ENCODE measurements at places on chromosomes 6 and 20.

DNA sequence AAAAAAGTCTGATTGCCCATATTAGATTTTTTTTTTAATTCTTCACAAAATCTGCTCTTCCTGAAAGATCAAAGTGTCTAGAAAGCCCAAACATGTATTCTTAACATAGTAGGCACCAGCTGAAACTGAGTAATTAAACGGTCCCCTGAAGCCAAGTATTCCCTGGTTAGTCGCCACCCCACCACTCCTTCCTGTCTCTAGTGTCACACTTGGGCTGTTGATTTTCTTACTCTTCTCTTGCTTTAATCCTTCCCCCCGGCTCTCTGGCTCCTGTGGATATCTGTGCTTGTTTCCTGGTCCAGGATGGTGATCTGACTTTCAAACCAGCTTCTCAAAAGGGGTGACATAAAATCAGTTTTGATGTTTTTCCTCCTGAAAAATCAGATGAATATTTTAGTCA lies 162.9 kb downstream of the QKI start:
- no peak for DNase-seq

DNA sequence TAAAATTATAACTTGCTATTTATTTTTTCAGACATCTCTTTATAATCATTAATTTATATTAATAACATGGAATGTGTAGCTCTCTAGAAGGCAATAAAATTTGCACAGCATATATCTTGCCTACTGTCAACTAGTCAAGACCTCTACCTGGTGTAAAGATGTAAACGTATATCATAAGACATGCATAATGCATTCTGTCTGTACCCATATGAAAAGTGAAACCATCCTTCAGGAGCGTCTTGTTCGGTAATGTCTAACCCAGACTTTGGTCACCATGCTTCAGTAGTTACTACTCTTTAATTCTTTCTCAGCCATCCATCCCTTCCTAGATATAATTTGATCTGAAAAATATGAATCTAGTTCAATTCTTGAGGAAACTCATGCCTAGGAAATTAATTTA lies 21.0 kb downstream of the CEP43 start:
- DNase-seq = no peak

DNA sequence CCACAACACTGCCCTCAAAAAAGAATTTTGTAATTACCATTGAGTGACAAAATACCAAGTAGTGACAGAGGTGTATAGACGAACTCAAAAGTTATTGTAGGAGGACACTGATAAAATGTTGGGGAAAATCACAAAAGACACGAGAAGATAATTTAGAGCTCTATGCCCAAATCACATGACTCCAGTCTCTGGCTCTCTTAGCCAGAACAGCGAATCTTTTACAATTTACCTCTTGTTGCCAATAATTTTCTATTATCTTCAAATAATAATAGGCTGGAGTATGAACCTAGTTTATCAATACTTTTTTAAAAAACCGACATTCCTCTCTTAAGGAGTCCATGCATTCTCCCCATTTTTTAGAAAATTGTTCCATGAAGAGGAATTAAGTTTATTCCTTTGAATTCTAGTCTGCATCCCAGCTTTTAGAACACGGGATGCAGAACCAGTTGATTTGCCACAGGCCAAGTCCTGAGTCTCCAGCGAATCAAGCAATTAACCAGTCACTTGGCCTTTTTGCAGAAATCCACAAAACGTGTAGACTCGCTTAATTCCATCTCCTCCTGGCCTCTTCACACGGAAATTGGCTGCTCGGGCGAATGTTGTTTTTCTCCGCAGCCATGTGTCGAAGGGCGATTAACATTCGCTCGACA lies 507 bp upstream of the RIPPLY2 start:
- DNase-seq = no peak

GRCh38 chr6:48075181-48075580 lies 35.8 kb downstream of the PTCHD4 start:
- no peak for DNase-seq

DNA sequence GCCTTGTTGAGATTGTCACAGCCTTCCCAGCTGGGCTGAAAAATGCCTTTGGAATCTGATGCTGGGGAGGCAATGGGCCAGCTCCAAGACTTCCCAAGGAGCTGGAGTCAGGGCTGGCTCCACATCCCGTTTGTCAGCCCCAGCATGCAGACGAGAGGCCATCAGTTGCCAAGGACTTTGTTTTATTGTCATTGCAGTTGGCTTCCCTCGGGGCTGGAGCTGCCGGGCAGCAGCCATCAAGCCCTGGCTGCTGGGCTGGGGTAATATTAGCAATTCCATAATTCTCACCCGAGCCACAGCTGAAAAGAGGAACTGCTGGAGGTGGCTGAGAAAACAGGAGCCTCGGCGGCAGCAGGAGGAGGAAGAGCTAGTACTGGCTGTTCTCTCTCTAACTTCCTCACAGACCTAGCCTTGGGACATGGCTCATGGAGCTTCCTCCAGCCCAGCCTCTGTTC lies 182.5 kb downstream of the CDC5L start:
- no peak for DNase-seq

DNA sequence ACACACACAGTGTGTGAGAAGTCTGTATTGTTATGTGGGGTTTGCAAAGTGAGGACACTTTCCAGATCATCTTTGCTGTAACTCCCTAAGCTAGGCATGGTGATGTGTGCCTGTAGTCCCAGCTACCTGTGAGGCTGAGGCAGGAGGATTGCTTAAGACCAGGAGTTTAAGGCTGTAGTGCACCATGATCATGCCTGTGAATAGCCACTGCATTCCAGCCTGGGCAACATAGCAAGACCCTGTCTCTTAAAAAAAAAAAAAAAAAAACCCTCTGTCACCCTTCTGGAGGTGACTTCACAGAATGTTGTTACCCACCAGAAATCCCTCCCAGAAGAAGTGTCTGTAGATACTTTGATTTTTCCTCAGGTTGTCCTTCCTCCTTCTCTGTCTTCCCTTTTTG lies 14.9 kb downstream of the CASS4 start:
- no peak for DNase-seq

- DNase-seq = no peak
These were observed 13.9 kb upstream of the CST7 start for GRCh38 chr20:24935140-24935539.

DNA sequence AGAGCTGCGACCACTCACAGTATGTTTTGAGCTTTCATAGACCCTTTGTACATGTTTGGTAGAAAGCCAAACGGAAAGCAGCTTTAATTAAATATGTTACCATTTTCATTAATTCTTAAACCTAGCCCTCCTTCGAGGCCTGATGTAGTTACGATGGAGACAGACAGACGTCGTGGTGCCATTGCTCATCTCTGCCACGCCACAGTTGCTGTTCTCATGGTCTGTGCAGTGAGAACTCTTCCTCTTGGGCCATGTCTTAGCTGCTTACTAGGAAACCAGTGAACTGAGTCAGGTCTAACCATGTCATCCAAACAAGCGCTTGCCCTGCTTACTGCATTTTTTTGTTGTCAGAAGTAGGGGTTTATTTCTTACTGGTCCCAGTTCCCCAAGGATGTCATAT lies 62.8 kb downstream of the SNX9 start:
- no peak for DNase-seq

GRCh38 chr20:31581391-31581790 lies 23.7 kb upstream of the ID1 start:
- DNase-seq = no peak

DNA sequence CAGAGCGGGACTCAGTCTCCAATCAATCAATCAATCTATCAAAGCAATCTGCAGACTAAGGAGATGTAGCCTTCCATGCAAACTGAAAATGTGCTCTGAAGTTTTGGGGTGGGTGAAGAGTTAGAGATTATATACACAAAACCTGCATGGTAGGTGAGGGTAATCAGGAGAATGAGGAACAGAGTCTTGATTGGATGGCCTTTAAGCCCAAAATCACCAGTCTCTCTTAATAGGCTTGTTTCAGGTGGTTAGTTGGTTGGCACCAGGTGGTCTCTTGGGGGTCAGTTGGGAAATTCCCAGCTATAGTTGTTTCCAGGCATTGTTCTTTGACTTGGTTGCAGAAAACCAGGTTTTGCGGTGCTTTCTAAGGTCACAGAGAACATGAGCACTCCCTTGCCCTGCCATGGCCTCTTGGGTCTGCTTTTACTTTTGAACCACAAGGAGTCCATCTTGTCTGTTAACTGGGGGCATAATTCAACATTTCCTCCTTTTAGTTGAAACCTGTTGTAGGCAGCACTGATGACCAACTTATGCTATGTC lies 33.3 kb upstream of the EIF2S2 start:
- no peak for DNase-seq

GRCh38 chr6:149217466-149217888 lies 100.0 kb upstream of the TAB2 start:
- DNase-seq = no peak

DNA sequence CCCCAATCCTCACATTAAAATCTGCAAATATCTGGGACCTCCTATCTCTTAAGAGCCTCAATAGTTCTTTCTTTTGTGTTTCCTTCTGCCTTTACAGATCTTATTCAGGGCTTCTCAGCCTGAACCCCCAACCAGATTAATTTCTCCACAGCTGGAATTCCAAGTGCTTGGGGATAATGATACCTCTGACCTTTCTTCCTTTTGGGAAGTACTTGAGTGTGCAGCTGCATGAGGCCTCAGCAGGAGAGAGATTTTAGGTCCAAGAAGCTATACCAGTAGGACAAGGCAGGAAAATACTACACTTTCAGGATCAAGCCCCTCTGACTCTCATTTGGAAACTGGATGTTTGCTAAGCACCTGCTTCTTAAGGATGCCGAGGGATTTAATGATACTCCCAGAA lies 2.6 kb downstream of the PHF20 start:
- no peak for DNase-seq

DNA sequence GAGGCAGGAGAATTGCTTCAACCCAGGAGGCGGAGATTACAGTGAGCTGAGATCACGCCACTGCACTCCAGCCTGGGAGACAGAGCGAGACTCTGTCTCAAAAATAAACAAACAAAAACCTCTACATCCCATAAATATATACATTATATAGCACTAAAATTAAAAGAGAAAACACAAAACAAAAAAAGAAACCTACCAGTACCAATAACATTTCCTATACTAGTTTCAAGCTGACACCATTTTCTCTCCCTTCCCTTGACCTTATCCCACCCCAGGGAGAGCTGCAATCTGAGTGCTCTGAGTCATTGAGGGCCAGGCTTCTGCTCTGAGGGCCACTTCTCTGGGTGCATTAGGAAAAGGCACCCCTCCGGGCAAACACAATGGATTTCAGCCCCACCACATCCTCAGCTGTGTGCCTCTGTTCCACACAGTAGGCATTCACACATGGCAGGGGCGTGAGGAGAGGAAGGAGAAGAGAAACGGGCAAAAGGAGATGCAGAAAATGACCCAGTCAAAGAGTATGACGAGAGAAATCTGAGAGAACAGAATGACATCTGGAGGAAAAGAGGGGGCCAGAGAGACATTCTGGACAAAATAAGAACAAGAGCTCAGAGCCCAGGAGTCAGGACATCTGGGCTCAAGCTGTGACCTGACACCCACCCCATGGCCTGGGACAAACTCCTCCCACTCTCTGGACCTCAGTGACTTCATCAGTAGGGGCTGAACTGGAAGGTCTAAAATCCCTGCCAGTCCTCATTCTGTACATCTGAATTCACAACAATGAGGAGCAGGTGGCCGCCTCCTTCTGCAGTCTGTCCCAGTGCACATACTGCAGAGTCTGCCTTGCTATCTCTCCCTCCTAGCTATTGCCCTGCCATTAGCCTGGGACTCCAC lies 18.2 kb downstream of the TRIM26 start:
- no peak for DNase-seq

DNA sequence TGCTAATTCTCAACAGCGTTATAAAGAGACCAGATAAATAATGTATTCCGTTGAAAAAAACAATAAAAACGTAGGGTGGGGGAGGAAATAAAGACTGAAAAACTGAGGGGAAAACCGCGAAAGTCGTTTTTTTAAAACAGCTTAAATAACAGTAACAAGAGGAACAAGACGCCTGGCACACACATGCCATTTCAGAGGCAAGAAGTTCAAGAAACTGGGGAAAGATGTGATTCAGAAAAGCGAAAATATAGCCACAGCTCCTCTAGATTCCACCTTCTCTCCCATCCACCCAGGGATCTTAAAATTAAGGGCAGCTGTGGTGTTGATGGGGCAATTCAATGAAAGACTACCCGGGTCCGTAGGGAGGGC lies 1.3 kb downstream of the EPB41L2 start:
- no peak for DNase-seq

- DNase-seq = no peak
These were observed 3.9 kb downstream of the PLCG1 start for GRCh38 chr20:41141153-41141815.

DNA sequence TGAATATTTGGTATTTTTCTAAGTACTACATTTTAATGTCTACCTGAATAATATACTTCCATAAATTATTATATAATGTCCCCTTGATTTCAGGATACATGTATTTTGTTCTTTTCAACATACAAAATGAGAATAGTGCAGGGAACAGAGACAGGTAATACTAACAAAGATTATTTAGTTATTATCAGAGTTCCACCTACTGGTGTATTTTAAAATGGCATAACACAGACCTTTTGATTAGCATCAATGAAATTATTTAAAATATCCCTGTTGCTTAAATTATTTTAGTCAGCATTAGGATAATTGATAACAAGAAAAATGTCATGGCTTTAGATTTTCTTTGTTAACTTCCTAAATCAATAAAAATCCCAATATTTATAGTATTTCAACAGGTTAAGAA lies 184.0 kb downstream of the PRDM13 start:
- DNase-seq = no peak

DNA sequence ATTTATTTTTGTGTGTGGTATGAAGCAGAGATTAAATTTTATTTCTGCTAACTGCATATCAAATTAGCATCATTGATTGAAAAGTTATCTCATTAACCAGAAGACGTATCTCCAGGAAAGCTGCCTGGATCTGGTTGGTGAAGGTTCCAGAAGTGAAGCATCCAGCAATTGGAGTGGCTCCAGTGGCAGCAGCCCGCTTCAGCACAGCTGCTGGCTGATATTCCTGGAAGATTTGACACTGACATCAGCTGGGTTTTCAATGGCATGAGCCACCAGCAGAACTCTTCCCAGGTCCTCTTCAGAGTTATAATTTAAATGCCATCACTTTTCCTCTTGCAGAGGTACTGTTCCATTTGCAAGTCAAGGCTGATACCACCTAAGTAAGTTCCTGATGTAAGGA lies 363.5 kb downstream of the BCKDHB start:
- DNase-seq = no peak

GRCh38 chr6:87755708-87756671 lies 54.0 kb upstream of the AKIRIN2 start:
- DNase-seq = no peak

DNA sequence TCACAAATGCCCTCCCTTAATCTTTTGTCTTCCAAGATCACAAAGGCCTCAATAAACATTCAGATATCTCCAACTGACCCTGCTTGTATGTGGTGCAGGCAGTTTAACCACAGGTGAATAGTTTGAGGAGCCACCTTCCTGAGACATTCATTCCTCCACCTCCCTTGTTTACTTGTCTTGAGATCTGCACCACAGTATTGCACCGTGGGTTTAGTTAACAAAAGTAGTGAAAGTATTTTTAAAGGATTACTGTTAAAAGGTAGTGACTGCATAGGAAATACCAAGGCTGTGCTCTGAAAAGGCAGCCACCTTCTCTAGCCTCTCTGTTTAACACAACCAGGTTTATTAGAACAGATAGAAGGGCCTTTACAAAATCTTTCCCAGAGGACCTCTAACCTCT lies 46.5 kb downstream of the SESN1 start:
- DNase-seq = no peak

GRCh38 chr6:149563203-149563927 lies 2.8 kb upstream of the GINM1 start:
- DNase-seq = no peak

All from effector memory CD4-positive, alpha-beta T cell (primary cell).